ENCODE measurements at places on chromosomes 3 and 15. TPM values are rescaled to one million over a fixed set of nuclear protein-coding genes. Genes with fewer than 3 reads are reported as not detected.

GRCh38 chr3:195226900-195227447 lies 44.0 kb downstream of the XXYLT1 start:
- no peak for DNase-seq

KNL1 gene
- 1.1 TPM for total RNA-seq

- no peak for DNase-seq
Observed at GRCh38 chr3:71247958-71248335, 335.6 kb downstream of the FOXP1 start.

DNA sequence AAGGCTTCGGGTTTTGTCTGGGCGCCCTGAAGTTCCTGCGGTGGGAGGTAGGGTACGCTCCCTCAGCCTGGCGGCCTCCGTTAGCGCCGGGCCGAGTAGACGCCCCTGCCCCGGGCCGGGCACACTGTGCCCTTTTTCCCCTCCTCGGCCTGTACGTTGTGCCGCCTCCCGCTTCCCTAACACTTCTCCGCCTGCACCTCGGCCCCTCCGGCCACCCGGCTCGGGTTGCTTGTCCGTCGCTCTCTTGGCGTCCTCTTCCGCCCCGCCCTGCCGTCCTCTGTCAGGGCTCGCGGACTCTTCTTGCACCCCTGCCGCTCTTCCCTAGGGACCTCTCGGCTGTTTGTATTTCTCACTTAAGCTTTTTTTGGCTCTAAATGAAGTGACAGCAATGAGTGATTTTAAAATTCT lies 384 bp downstream of the KNL1 start:
- DNase-seq = peak; percentile 51
